ENCODE measurements at places on chromosomes 4 and X. TPM values are rescaled to one million over a fixed set of nuclear protein-coding genes. Genes with fewer than 3 reads are reported as not detected.

CXCR3 gene
- total RNA-seq: 97.4 TPM

NEUROG2 gene
- not detected for total RNA-seq

CYBB gene
- total RNA-seq: not detected

MAD2L1 gene
- 66.9 TPM for total RNA-seq

MAOA gene
- 2.6 TPM for total RNA-seq

CCSER1 gene
- total RNA-seq: 0.16 TPM

ENPEP gene
- 0.93 TPM for total RNA-seq

MAGIX gene
- total RNA-seq: 1.1 TPM

PFKFB1 gene
- total RNA-seq: 1.2 TPM

KIAA1210 gene
- total RNA-seq: not detected

UGT2A1 gene
- total RNA-seq: not detected

EXOC1L gene
- total RNA-seq: not detected

SPANXA2 gene
- not detected for total RNA-seq

IDH3G gene
- total RNA-seq: 72.0 TPM

S100P gene
- 5.6 TPM for total RNA-seq

COX7B2 gene
- total RNA-seq: not detected

LDB2 gene
- not detected for total RNA-seq

GPR119 gene
- not detected for total RNA-seq

CT45A10 gene
- total RNA-seq: not detected

NAT8L gene
- 0.09 TPM for total RNA-seq

EDA2R gene
- 3.6 TPM for total RNA-seq

TBC1D8B gene
- total RNA-seq: 1.7 TPM

CSAG1 gene
- total RNA-seq: not detected

DCAF12L1 gene
- total RNA-seq: not detected

ADGRL3 gene
- total RNA-seq: not detected

RHOXF2 gene
- not detected for total RNA-seq

NAP1L5 gene
- total RNA-seq: 4.2 TPM

ANOS1 gene
- total RNA-seq: not detected
